Activated CD8-positive, alpha-beta T cell treated with anti-CD3 and anti-CD28 coated beads for 36 hours (primary cell): ENCODE measurements at places on chromosomes 11 and 22. TPM values are rescaled to one million over a fixed set of nuclear protein-coding genes. Genes with fewer than 3 reads are reported as not detected.
A peak's percentile ranks its signal among the peaks of the same experiment; 100 is the strongest.

The OSBP2 gene
- total RNA-seq = 0.72 TPM

GRCh38 chr11:33700063-33700501 lies 544 bp downstream of the C11orf91 start:
- no peaks in the 10 kb centered on the region for H3K36me3 ChIP-seq
- peaks cover 17% of the 10 kb centered on the region for H3K4me1 ChIP-seq
- no peak overlapping the region for H3K27ac ChIP-seq
- DNase-seq = no peak
- H3K4me3 ChIP-seq = peak overlapping the region; percentile 61

DNA sequence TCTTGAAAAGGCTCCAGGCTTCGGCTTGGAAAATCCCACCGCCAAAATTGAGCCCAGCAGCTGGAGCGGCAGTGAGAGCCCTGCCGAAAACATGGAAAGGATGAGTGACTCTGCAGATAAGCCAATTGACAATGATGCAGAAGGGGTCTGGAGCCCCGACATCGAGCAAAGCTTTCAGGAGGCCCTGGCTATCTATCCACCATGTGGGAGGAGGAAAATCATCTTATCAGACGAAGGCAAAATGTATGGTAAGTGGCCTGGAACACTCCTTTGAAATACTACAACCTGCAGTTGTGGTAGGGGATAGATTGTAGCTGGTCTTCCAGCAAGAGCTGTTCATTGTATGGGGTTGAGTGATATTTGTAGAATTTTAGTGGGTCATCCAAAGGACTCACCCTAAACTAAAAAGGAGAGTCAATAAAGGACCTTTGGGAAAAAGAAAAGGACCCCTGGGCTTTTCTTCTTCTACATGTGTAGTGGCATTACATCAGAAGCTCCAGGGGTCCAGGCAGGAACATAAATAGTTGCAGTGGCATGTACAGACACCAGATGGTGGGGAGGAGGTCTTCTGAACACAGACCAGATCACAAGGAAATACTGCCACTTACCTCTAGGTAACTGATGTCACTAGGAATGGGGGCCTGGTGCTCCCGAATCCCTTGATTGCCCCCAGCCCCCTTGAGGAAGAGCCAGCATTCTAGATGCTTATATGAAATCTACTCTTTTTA lies 90.1 kb downstream of the TEAD1 start:
- no peak overlapping the region for H3K4me3 ChIP-seq
- no peaks in the 10 kb centered on the region for H3K36me3 ChIP-seq
- peaks cover 13% of the 10 kb centered on the region for H3K27me3 ChIP-seq
- no peak for DNase-seq
- H3K4me1 ChIP-seq = peaks cover 2% of the 10 kb centered on the region
- no peak overlapping the region for H3K27ac ChIP-seq

DNA sequence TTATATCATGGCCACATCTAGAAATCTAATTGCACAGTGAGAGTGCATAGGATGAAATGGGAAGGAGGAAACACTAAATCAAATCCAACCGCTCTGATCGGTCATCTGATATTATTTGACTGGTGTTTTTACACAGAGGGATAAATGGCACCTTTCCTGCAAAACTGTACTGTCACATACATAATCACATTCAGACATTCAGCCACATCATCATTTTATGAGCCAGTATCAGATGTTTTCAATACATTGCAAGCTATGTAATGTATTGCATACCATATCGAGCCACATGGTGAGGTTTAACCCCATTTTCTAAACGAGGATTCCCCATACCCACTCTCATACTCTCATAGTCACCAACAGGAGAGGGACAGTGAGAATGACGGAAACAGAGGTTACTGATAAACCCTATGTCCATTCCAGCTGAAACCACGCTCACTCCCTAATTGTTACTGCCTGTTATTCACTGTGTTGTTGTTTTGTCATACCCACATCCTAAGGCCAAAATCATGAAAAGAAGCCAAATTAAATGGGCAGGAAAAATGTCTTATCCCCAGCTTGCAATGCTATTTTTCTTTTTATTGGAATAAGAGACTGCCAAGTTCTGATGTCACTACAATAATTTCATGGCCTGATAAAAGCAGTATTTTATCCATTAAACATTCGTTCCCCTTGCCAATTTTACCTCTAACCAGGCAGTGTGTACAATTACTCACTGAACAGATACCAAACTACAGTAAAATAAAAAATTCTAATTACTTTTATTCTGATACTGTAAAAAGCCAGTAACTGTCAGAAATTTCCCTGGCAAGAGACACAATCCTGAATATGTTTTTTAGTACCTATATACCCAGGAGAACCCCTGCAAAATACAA lies 9.0 kb downstream of the CDON start:
- DNase-seq = no peak
- H3K4me1 ChIP-seq = peaks cover 6% of the 10 kb centered on the region
- H3K27ac ChIP-seq = no peak overlapping the region
- H3K27me3 ChIP-seq = peaks cover 4% of the 10 kb centered on the region
- no peak overlapping the region for H3K4me3 ChIP-seq

DNA sequence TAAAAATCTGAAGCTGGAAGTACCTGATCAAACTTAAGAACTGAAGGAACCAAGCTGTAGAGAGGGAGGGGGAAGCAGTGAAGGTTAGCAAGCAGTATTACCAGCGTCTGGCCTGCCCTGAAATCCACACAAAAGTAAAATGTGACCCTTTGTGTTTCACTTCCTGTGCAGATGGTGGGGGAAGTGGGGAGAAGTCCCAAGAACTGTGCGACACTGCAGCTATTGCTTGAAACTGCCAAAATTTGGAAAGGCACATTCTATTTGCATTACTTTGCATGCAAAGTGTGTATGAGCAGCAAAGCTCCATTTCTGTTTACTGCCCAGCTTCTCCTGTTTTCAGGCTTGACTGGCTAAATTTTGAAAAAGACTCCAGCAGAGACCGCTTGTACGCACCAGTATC lies 72.1 kb upstream of the BMAL1 start:
- H3K36me3 ChIP-seq = no peaks in the 10 kb centered on the region
- no peak for DNase-seq
- H3K27ac ChIP-seq = no peak overlapping the region
- H3K27me3 ChIP-seq = peaks cover 2% of the 10 kb centered on the region
